ENCODE measurements at places on chromosomes 13 and 19. TPM values are rescaled to one million over a fixed set of nuclear protein-coding genes. Genes with fewer than 3 reads are reported as not detected.

DENND1C gene
- 0.92 TPM for total RNA-seq

- DNase-seq: no peak
These were observed 3.7 kb upstream of the GP6 start for GRCh38 chr19:55041627-55042343.

LACC1 gene
- 4.9 TPM for total RNA-seq

CPB2 gene
- not detected for total RNA-seq

KLK1 gene
- 0.32 TPM for total RNA-seq

KIR2DL1 gene
- not detected for total RNA-seq

- no peak for DNase-seq
These were observed 1632.0 kb downstream of the PCDH9 start for GRCh38 chr13:65597839-65598818.

- DNase-seq: no peak
These were observed 986.7 kb upstream of the MIR17HG start for GRCh38 chr13:90360785-90361184.

GRCh38 chr19:2578391-2578890 is 102.5 kb downstream of the GADD45B start:
- DNase-seq: peak; percentile 69
